Activated naive CD4-positive, alpha-beta T cell (primary cell): ENCODE measurements at places on chromosomes 16 and 17.

- DNase-seq: no peak
Observed at GRCh38 chr17:69059458-69060175, 1.1 kb downstream of the ABCA9 start.

GRCh38 chr17:77708049-77708448 is 250.5 kb upstream of the TNRC6C start:
- DNase-seq: no peak

DNA sequence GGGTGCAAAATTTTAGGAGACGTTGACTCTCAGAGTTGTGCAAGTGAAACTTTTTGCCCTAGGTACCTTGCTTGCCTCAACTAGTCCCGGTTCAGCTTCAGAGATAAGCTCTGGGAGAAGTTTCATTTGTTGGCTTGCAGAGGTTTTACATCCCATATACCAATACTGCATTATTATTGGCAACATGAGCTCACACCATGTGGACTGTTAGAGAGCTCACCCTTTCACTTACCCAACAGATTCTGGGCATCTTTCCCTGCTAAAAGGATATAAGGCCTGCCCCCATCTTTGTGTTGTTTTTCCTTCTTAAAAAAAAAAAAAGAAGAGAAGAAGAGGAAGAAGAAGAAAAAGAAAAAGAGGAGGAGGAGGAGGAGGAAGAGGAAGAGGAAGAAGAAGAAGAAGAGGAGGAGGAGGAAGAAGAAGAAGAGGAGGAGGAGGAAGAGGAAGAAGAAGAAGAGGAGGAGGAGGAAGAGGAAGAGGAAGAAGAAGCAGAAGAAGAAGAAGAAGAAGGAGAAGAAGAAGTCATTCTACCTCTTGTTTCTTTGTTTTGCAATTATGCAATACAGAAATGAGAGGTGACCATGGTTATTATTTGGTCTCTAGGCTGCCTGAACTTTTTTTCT is 292.6 kb upstream of the IRX3 start:
- no peak for DNase-seq

DNA sequence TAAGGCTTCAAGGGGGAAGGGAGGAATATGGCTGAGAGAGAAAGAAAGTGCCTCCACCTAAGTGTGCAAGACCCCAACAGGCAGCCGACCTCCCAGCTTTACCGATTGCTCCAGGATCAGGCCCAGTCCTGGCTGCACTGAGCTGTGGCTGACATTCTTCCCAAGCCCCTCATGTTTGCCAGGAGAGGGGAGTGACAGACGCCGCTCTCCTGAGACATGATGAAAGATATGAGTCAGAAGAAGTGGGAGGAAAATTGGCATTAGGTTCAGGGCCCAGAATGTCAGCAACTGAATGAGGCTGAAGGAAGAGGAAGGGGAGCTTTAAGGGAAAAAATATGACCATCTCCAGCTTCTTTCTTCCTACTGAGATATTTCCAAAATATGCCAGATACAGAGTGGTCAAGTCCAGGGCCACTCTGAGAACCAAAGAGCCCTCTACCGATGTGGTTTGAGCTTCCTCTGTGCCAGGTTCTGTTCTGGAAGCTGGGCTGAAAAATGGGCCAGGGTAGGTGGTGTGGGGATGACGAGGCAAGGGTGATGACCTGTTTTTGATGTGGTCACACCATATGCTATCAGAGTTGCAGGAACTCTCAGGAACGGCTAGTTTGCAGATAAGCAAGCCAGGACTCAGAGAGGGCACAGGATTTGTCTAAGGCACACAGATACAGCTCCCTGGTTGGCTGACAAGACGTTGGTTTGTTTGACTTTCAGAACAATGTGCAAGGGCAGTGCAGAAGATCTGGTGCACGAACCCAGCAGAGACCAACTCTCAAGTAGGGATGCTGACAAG is 176.7 kb downstream of the SOX9 start:
- no peak for DNase-seq

GRCh38 chr17:8225813-8226535 is 15.6 kb upstream of the AURKB start:
- peak; percentile 13 for DNase-seq

GRCh38 chr16:1430759-1431496 is at the start of gene PERCC1:
Gene PERCC1, plus strand, starts transcription at chr16:1431078. Its CDS starts 1,516 bp downstream, at chr16:1432594.
- no peak for DNase-seq

DNA sequence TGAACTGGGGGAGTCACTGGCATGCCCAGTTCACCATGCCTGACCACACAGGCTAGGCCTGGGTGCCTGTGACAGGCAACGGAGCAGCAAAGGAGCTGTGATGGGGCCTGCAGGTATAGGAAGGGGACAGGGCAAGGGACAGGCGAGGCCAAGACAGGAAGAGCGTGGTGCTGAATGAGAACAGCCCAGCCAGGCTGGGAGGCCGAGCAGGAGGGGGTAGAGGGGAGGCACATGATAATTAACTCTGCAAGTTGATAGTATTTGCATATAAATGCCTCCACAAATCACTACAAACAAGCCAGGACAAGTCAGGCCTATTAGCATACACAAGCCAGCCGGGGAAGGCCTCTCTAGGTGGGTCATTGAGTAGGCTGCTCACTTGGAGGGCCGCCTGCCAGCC is 7.8 kb downstream of the ZFHX3 start:
- no peak for DNase-seq

GRCh38 chr16:49158029-49158642 is 123.5 kb downstream of the CBLN1 start:
- no peak for DNase-seq

DNA sequence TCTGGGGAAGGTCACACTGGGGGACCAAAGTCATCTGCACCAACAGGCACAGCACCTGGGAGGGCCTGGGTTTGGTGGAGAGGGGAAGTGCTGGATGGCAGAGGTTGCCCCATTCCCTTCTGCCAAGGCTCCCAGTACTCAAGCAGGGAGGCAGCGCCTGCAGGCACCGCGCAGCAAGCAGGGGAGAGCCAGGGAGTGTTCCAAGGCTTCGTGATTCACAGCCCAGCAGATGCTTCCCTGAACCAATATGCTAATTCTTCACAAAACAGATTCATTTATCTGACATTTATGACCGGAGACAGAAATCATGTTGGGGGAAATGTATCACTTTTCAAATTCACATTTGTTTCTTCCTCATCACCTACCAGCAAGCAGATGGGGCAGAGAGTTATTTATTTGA is 13.4 kb upstream of the CDH5 start:
- no peak for DNase-seq

DNA sequence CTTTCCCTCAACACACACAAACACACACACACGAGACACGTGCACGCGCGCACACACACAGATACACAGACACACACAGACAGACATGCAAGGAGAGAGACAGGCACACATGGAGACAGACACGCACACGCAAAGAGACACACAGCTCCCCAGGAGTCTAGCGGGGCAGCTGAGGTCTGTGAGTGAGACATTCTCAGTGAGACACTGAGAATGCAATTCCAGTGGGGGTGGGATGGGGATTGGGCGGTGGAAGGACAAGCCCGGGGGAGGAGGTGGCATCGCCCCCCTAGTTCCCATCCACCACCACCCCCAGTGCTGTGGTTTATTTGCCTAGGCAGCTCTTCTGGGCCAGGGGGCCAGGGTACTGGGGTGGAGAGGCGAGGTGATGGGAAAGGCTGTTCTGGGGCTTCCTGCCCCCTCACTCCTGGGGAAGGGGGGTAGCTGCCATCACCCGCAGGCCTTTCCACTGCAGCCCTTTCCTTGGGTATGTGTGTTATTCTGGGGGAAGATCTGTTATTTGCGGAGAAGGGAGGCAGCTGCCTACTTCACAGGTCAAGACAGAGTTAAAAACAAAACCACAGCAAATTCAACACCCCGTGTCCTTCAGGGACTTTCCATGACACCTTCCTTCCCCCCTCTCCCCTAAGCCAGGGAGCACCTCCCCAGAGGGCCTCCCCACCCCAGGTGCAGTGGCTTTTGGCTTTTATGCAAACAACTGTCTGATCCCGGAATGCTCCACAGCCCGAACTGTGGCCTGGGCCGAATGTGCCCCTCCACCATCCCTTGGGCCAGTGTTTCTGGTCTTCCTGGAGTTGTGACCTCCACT is 18.0 kb downstream of the GRB7 start:
- peak; percentile 37 for DNase-seq

DNA sequence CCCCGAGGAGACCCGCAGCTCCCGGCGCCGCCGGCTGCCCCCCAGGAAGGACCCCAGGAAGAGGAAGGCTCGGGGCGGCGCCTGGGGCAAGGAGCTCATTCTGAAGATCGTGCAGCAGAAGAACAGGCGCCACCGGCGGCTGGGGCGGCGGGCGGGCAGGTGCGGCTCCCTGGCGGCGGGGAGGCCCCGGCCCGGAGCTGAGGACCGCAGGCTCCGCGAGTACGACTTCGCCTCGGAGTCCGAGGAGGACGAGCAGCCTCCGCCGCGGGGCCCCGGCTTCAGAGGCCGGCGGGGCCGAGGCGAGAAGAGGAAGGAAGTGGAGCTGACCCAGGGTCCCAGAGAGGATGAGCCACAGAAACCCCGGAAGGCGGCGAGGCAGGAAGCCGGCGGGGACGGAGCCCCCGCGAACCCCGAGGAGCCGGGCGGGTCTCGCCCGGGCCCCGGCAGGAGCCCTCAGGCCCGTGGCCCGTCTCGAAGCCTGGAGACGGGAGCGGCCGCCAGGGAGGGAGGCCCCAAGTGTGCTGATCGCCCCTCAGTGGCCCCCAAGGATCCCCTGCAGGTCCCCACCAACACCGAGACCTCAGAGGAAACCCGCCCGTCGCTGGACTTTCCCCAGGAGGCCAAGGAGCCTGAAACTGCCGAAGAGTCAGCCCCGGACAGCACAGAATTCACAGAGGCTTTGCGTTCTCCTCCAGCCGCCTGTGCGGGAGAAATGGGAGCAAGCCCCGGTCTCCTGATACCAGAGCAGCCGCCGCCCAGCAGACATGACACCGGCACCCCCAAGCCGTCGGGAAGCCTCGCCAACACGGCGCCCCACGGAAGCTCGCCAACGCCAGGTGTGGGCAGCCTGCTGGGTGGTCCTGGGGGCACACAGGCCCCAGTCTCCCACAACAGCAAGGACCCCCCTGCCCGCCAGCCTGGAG is 22.3 kb upstream of the ZFPM1 start:
- DNase-seq: peak; percentile 46

DNA sequence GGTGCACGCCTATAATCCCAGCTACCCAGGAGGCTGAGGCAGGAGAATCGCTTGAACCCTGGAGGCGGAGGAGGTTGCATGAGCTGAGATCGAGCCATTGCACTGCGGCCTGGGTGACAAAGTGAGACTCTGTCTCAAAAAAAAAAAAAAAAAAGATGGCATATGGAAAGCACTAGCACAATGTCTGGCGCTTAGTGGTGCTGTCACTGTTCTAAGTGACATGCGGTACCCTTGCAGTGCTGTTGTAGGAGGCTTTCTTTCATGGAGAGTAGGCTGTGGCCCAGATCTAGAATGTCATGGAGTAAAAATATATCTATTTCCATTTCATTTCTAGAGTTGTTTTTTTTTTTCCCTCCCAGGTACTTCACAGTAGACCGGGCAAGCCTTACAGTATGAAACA is 14.6 kb upstream of the METTL9 start:
- DNase-seq: no peak

GRCh38 chr16:24178496-24178895 is 77.6 kb upstream of the CACNG3 start:
- DNase-seq: no peak

- DNase-seq: no peak
Observed at GRCh38 chr17:35299135-35299534, 56.3 kb downstream of the SLFN5 start.

DNA sequence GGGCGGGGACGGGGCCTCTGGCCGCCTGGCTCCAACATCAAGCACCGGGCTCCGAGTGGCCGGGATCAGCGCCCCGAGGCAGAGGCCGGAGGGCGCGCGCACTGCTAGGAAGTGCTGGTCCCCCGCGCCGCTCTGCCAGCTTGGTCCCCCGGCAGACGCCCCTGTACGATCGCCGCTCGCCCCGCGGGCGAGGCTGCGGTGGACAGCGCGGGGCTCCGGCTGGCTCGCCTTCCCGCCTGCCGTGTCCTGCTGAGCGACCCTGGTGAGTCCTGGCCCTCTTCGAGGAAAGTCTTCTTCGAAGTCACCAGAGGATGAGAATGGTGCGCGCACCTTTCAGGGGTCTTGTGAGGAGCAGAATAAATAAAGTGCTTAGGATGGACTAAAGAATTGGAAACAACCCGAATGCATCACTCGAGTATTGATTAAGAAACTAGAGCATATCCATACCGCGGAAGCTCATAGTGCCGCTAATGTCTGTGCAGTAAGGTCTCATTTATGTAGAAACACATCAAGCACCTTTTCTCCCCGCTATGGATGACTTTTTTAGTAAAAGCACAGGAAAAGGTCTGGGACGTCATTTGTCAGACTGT is 392 bp downstream of the ZNF213 start:
- DNase-seq: no peak

DNA sequence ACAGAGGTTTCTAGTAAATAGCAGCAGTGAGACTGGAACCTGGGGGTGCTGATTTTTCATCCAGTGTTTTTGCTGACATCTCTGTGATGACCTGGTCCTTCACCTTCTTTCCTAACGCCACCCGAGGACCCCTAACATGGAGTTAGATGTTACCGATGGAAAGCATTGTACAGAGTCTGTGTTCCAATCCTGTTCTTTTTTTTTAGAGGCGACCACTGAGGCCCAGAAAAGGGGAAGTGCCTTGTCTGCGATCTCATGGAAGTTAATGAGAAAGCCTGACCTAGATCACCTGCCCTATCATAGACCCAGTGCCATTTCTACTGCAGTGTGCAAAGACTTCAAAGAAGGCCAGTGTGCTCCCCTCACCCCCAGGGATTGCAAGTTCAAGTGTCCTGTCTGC is 362.5 kb downstream of the CA10 start:
- DNase-seq: no peak

DNA sequence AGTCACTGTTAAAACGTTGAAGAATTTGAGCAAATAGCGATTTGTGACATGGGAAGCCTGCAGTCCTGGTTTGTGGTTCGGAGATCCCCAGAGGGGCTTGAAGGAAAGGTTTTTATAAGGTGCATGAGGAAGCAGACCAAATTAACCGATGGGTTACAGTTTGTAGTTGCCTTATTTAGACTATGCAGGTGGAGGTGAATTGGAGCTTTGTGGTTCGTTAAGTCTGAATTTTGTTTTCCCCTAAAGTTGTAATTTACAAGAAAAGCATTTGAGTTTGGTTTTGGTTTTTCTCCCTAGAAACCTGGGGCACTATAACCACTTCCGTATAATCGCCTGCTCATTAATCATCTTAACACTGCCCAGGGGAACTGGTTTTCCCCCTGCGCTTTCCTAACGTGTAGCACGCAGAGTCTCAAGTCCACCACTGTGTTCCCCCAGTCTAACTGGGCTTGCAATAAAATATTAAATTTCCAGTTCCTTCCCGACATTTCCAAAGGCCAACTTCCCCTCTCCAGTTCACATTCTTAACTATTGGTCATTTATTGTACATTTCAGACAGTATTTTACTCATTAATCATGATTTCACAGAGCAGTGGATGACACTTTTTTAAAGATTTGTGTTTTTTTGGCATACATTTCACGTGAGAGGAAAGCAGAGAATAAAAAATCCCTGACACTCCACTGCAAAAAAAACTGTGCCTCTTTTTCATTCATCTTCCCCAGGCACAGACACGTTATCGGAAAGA is 932 bp downstream of the ZNF267 start:
- DNase-seq: no peak

DNA sequence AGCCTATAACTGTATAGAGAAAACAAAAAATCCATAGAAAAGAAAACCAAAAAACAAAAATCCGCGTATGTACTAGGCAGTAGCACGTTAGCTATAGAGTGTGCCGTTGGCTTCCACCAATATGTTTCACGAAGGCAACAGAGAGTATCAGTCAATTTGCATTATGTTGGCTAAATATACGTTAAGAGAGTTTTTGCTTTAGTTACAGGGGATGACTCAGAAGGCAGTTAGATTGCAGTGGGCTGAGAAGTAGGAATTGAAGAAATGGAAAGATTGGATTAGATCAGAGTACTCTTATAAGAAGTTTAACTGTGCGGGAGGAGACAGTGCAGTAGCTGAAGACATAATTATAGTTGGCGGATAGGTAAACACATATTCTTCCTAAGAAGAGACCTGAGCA is 911 bp upstream of the NACA2 start:
- no peak for DNase-seq
